ENCODE measurements at places on chromosomes 4 and X. TPM values are rescaled to one million over a fixed set of nuclear protein-coding genes. Genes with fewer than 3 reads are reported as not detected.

- DNase-seq: peak; percentile 64
- H3K27ac ChIP-seq: no peak overlapping the region
- H3K4me3 ChIP-seq: no peak overlapping the region
- no peaks in the 10 kb centered on the region for H3K36me3 ChIP-seq
- H3K4me1 ChIP-seq: no peaks in the 10 kb centered on the region
Observed at GRCh38 chrX:41491267-41492004, 44.3 kb downstream of the NYX start.

- no peak overlapping the region for H3K27ac ChIP-seq
- peak; percentile 33 for DNase-seq
- no peak overlapping the region for H3K4me3 ChIP-seq
- H3K27me3 ChIP-seq: no peaks in the 10 kb centered on the region
- H3K36me3 ChIP-seq: no peaks in the 10 kb centered on the region
Observed at GRCh38 chr4:185004562-185005218, 13.6 kb upstream of the HELT start.

DNA sequence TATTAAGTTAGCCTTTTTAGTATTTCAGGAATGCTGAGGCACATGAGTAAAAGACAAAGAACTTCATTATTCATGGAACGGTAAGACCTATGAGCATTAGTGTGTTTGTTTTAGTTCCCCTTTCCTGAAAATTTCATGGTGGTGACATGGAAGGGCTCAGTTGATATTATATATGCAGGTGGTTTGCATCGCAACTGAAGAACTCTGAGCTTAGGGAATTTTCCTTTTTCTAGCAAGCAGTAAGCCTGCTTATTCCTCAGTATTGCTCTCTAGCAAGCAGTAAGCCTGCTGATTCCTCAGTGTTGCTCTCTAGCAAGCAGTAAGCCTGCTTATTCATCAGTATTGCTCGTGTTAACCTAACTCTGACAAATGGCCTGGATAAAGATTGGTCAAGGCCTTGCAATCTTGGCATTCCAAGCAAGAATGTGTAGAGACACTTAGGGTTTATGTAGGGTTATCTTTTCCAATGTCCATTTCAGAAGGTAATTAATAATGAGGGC lies 37.7 kb upstream of the MAGEB18 start:
- H3K27me3 ChIP-seq: no peaks in the 10 kb centered on the region
- H3K36me3 ChIP-seq: no peaks in the 10 kb centered on the region
- no peak for DNase-seq
- H3K4me1 ChIP-seq: no peaks in the 10 kb centered on the region
- no peak overlapping the region for H3K27ac ChIP-seq

The PLP1 gene
- total RNA-seq: not detected

- H3K27ac ChIP-seq: no peak overlapping the region
- H3K27me3 ChIP-seq: no peaks in the 10 kb centered on the region
- H3K4me1 ChIP-seq: no peaks in the 10 kb centered on the region
- H3K4me3 ChIP-seq: no peak overlapping the region
Observed at GRCh38 chrX:74445099-74445498, 23.8 kb downstream of the SLC16A2 start.

The CFAP97 gene
- 22.1 TPM for total RNA-seq

DNA sequence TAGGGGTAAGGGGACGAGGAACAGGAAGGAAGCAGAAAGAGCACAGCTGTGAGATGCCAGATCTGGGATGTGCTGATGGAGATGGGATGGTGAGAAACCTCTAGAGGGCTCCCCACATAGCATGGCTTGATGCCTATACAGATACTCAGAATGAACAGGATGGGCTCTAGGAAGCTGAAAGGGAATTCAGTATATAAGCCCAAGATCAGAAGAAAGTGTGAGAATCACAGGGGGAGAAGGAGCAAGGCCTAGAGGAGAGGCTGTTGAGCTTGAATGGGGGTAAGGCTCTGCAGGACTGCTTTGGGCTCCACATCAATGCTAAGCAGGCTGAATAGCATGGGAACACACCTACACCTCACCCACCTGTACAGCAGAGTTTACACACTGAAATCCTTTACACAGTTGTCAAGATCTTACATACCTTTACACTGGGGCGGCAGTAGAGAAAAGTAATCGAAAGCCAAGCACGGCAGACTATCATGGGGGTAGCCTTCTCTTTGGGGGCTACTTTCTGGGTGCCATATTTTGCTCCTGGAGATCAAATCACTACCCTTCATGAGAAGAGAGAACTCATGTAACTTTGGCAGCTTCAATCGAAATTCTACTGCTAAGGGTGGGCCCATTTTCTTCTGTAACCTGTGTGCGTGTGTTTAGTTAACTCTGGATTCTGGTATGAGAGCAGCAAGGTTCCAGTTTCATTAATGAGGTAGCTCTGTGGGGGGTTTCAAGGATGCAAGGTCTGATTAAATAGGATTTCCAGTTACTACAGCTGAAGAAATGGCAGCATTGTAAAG lies 30.6 kb downstream of the HOPX start:
- H3K27ac ChIP-seq: no peak overlapping the region
- H3K27me3 ChIP-seq: peaks cover 5% of the 10 kb centered on the region
- H3K36me3 ChIP-seq: peaks cover 11% of the 10 kb centered on the region
- no peak for DNase-seq
- H3K4me3 ChIP-seq: no peak overlapping the region
